ENCODE measurements at places on chromosomes 7 and 10.
A peak's percentile ranks its signal among the peaks of the same experiment; 100 is the strongest.

DNA sequence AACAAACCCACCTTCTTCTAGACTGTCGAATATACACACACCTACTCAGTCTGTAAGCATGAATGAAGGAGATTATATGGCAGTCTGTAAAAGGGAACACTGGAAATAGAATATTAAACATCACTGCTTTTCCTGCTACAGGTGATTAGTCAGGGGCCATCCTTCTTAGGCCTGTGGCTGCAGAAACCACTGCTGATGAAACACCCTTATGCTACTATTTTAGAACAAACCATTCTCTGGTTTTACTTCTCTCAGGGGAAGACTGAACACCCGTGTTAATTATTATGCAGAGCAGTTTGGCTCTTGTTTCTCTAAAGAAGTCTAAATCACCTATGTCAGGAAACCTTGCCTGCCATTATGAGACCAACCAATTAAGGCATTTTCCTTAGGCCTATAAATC lies 351.1 kb upstream of the KLF6 start:
- no peak for DNase-seq

DNA sequence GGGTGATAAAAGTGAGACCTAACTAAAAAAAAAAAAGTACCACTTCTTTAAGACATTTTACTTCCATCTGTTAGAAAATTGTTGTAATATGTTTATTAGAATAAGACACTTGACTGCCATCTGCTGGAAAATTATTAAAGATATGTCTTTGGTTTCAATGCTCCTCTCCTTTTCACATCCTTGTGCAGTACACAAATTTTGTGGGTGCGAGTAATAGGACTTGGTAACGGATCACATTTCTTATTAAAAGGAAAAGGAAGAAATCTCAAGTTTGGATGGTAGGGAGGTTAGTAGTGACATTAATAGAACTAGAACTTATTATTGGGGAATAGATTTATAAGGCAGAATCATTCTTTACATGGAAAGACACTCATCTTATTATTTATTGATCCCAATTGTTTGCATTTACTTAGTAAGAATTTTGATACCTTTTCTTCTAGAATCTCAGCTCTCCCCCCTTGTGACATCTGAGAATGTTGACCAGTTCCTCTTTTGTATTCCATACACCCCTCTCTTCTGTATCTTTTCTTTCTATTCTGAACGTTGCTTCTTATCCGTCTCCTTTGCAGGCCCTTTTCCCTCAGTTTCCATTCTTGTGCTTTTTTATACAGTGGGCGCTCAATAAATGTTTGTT lies 43.0 kb upstream of the RPA3 start:
- DNase-seq = no peak

DNA sequence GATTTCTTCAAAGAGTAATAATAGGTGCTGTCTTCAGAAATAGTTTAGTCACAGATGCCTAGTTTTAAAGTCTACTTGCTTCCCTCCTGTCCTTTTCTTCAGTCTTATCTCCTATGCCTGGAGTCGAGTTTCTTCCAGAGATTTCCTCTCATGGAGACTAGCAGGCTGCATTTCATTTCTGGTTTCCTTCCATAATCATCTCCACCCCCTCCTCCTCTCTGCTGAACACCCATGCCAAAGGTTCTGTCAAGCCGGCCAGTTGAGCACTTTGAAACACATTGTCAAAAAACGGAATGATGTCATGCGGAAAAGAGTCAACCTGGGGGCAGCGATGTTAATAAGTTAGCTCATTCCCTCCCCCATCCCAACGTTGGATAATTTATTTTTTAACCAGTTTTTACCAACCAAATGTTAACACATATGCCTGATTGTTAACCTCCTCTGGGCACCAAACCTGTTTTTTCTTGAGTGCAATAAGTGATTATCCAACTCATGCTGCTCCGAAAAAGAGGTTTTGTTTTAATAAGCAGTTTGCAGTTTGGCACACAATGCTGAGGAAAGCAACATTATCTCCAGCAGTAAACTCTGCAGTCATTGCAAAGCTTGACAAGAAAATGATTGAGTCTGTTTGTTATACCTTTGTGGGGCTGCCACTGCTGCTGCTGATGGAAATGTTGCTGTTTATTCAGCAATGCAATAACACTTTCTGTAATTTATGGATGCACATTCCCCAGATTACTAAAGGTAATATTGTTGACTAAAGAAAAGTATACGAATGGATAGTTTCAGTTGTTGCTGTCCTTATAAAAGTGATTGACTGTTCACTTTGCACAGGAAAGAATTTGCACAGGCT lies 161.6 kb downstream of the LRMDA start:
- no peak for DNase-seq

DNA sequence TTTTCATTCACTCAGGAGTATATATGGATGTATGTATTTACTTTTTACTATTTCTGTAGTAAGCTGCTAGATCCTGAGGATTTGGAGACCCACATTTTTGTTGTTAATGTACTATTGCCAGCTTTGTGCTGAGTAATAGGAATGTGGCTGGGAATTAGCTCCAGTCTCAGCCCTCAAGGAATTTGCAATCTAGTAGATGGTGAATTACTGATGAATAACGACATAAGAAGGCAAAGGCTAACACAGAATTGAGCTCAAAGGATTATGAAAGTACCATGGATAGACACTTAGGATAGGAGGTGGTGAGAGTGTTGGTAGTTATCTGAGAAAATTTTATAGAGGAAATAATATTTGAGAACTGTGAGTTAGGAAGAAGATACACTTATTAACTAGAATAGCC lies 19.9 kb downstream of the CASD1 start:
- no peak for DNase-seq

GRCh38 chr10:131979821-131980270 lies 1.9 kb downstream of the BNIP3 start:
- DNase-seq = no peak

DNA sequence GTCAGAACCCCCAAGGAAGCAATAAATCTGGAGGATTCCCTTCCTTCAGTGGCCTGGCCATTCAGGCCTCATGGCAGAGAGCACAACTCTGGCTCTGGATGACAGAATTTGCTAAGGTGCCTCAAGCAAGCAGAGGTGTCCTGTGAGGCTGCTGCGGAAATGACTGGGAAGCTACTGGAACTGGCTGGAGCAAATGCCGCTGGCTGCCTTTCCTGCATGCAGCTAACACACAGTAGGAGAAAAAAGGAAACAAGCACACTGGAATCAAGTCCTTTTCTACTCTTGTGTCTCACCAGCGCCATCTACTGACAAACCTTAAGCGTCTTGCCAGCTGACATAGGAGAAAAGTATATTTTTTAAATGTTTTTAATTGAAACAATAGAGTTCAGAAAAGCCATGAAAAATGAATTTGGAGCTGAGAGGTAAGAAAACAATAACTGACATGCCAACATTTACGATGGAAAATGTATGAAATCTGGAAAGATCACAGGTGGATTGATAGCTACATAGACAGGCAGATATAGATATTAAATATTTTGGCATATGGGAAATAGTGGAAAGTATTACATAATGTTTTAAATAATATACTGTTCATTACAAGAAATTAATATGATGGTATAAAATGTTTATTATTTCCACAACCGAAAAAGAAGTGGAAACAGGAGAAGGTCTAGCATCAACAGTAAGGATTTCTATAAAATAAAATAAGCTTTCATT lies 951.6 kb downstream of the ANKRD7 start:
- no peak for DNase-seq

DNA sequence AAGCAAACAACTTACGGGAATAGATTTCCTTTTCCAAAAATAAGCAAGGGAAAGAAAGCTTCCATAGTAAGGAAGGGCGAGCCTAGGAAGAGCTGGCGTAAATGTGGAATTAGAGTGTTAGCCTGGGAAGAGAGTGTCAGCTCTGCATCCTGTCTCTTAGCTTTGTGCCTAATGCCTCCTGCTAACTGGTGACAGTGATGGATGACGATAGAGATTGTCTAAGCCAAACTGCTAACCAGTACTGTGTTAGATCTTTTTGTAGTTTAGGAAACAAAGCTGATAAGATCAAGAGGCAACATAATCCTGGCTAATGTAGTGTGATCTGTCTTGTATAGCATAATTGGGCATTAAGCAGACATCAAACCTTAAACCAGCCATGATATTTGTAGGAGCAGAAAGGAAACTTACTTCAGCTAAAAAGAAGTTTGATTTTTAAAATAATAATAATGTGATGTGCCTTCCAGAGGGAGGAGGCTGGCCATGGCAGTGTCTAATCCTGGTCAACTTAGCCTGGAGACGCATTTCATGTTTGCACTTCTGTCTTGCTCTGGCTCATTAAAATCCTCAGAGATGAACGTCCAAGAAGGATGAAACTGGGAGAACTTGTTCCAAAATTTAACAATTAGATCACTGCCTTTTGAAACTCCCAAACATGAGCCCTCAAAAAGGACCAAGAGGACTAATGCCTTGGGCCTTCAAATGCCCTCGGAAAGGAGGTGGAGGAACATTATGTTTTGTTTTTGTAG lies 85.1 kb downstream of the FAM204A start:
- no peak for DNase-seq

GRCh38 chr7:137073571-137074325 lies 205.3 kb downstream of the CHRM2 start:
- no peak for DNase-seq

- DNase-seq = no peak
These were observed 23.8 kb upstream of the MKI67 start for GRCh38 chr10:128150045-128150493.

GRCh38 chr10:3781468-3782145 lies 3.4 kb downstream of the KLF6 start:
- DNase-seq = no peak

DNA sequence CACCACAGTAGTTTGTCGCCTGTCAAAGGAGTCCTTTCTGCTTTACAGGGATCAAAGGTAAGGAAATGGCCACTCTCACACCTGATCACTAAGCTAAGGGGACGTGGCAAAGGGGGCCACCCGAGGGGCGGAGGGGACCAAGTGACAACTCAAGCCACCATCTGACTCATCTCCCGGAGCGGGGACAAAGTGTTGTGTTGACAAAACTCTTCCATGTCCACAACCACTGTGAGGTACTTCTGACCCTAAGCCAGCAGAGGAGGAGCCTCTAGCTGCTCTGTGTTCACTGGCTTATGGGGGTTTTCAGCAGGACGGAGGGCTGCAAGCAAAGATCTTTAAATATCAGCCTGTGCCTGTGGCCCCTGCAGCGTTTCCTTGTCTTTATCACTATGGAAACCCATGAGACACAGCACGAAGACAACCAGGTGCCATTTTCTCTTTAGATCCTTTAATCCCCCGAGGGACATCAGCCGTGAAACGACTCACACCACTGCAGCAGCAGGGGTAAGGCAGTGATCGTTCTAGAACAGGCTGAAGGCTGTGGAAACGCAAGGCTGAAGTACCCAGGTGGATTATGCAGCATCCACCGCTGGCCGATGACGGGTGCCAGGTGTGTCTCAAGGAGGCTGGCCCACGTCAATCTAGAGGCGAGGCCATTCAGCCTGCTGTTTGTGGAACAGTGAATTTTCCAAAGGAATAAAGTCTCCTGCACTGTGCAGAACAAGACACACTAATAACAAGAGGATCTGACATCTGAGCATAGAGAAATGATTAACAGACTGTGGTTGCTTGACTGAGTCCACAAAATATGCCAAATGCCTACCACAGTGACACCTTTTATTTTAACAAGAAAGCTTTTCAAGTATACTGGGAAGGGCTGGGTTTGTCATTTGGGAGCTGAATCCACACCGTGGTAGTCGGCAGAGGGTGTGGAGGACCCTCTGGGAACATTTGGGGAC lies 26.6 kb upstream of the DDC start:
- no peak for DNase-seq

DNA sequence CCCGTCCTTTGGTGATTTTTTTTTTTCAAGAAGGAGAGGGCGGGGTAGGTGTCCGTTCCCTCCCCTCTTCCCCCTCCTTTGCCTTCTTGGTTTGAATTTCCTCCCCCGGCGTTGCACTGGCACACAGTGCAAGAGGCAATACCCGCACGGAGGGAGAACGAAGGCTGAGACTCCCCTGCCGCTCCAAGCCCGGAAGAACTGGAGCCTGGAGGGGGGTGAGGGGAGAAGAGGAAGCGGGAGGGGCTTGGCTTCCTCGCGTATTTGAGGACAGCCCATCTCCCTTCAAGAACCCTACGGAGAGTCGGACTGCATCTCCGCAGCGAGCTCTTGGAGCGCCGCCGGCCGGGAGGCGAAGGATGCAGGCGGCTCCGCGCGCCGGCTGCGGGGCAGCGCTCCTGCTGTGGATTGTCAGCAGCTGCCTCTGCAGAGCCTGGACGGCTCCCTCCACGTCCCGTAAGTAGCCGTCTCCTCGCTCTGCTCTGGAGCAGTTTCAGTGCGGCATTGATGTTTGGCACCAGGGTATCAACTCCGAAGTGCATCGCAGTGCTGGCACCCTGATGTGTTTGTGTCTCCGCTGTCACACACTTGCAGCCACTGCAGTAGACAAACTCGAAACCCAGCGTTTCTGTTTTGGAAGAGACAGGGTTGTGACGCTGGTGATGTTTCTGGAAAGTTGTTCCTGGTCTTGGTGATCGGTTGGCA lies at the start of gene CNTNAP2:
TSS of gene CNTNAP2 (plus strand) at position 281 of the 702 bp plus-strand sequence. CDS start at position 357, 76 bp downstream.
- peak; percentile 29 for DNase-seq

Measured in amygdala (tissue), 56 donors.